ENCODE measurements at places on chromosomes 5 and 9.

DNA sequence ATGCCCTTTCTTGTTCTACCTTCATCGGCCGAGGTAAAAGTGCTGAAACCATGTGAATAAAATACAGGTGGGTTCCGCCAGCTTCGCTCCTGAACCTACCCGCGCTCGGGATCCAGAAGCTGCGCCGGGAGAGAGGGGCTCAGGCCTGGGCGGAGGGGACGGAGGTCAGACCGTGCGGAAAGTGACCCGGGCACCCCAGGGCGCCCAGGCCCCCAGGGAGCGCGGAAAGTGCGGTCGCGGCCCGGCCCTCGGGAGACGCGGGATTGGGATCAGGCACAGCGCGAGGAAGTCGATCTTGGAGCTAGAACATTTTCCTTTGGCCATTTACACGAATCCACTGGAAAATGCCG lies 329 bp downstream of the SYK start:
- no peak for DNase-seq

GRCh38 chr9:79357616-79358015 lies 214.1 kb upstream of the TLE4 start:
- DNase-seq = no peak

DNA sequence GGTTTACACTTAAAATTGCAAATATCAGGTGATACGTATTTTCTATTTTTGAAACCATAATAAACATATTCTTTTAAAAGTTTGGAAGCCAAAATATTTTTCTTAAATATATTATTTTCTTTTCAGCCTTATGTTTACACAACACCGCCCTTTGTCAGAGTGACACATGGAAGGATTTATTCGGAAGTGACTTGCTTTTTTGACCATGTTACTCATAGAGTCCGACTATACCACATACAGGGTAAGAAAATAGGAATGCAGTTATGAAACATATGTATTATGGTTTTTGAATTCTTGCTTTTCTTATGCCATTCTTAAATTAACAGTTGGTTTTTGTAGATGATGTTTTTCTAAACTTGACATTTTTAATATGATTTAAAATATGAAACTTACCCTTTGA lies 133.9 kb downstream of the MAN2A1 start:
- DNase-seq = no peak

DNA sequence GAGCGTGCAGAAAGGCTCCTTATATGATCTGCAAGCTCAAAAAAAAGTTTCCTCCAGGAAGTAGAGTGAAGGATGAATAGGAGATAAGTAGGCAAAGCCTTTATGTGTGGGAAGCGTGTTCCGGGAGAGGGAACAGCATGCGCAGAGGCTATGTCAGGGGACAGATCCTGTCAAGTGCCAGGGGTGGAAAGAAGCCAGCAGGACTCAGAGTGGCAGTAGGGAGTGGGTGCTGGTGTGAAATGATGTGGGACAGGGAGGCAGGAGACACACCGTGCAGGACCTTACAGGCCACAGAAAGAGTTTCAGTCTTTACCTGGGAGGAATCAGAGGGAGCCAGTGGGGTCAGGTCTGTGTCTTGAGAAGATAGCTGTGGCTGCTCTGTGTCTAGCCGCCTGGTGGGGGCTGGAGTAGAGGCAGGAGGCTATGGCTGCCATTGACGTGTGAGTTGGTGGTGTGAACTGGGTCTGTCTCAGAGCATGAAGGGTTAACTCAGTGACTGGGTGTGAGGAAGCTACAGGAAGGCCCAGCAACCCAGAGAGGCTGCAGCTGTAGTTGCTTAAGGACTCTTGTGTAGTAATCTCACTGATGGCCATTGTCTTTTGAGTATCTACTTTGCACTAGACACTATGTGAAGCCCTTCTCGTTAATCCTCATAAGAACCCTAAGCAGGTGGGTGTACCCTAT lies 71.3 kb downstream of the PPARGC1B start:
- DNase-seq = no peak

- no peak for DNase-seq
Observed at GRCh38 chr9:73039271-73040263, 86.7 kb upstream of the ALDH1A1 start.

DNA sequence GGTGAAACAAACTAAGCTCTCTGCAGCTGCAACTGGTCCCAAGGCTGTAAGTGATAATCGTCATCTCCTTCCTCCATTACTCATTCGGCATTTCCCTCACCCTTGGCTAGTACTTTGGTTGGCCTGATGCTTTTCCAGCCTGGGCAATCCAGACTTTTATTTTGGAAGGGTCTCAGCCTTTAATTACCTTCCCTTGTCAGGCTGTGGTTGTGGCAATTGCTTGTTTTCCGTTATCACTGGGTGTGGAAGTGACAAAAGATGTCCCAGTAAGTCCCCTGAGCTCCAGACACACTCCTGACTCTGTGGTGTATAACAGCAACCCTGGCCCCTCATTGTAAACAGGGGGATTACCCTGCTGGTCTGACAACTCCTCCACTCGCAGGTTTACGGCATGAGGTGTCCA lies 6.3 kb upstream of the FAF2 start:
- DNase-seq = no peak

- no peak for DNase-seq
Observed at GRCh38 chr5:81908044-81908443, 63.8 kb upstream of the ATG10 start.

GRCh38 chr5:108681079-108681921 lies 66.4 kb upstream of the FER start:
- no peak for DNase-seq

GRCh38 chr5:57442080-57442839 lies 40.4 kb downstream of the ACTBL2 start:
- DNase-seq = no peak

GRCh38 chr9:36864491-36865410 lies 169.3 kb downstream of the PAX5 start:
- DNase-seq = peak; percentile 44

DNA sequence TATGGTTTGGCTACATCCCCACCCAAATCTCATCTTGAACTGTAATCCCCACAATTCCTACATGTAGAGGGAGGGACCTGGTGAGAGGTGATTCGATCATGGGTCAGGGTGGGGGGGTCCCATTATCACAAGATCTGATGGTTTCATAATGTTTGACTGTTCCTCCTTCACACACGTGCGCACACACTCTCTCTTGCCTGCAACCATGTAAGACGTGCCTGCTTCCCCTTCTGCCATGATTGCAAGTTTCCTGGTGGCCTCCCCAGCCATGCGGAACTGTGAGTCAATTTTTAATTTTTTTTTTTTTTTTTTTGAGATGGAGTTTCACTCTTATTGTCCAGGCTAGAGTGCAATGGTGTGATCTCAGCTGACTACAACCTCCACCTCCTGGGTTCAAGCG lies 27.0 kb downstream of the FAM169A start:
- no peak for DNase-seq

DNA sequence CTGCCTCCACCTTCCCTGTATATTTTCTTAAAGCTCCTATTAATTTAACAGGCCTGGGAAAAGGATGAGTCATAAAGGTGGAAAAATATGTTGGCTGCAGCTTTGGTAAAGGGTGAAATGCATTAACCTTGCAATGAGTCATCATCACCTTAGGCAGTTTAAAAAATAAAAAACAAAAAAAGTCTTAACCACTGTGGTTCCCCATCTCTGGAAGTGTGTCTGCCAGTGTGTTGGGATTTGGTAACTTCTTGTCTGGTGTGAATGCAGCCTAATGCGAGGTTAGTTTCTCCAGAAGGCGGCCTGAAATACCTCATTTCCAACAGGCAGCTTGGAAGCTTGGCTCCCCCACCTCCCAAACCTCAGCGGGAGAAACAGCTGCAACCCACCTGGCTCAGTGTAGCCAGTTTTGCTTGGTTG lies 265.3 kb upstream of the GAS1 start:
- DNase-seq = no peak

GRCh38 chr5:180629831-180630382 lies 19.5 kb downstream of the FLT4 start:
- DNase-seq = no peak

- DNase-seq = no peak
Observed at GRCh38 chr5:169100735-169101075, 200.2 kb downstream of the SLIT3 start.

DNA sequence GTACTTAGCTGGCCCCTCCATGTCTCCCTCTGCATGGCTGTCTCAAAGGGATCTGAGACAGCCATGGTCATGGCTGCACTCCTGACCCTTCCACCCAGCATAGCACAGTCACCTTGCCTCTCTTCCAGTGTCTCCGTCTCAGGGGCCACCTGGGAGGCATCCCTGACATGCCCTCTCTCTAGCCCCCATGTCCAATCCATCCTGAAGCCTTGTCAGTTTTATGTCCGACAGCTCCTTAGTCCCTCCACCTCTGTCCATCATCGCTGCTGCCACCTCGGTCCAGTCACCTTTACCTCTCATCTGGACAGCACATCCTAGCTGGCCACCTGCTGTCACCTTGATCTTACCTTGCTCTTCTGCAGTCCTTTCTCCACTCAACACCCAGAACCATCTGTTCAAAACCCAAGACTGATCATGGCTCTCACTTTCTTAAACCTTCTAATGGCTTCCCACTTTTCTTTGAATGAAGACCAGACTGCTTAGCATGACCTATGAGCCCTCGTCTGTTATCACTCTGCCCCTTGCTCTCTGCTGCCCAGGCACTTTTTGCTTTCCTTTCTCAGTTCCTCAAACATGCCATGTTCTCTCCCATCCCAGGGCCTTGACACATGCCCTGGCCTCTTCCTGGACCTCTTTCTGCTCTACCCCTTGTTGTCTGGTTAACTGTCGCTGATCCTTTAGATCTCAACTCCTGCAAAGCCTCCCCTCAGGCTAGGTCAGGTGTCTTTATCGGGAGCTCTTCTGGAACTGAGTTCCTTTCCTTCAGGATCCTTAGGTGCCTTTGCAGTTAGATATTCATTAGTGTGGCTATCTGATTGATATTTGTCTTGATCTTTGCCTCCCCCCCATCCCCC lies 181.8 kb upstream of the PITX1 start:
- DNase-seq = no peak

DNA sequence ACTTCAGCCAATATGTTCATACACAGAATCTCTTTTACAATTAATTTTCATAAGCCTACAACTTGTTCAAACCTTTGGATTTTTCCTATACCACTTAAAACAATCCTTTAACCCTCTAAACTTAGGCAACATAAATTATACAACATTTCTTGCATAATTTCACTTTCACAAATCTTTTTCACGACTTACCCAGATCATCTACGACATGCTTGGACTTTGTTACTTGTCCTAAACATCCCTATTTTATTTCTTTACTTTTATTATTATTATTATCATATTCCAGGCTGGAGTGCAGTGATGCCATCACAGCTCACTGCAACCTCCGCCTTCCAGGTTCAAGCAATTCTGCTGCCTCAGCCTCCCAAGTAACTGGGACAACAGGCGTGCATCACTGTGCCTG lies 68.0 kb downstream of the CACNA1B start:
- DNase-seq = no peak

DNA sequence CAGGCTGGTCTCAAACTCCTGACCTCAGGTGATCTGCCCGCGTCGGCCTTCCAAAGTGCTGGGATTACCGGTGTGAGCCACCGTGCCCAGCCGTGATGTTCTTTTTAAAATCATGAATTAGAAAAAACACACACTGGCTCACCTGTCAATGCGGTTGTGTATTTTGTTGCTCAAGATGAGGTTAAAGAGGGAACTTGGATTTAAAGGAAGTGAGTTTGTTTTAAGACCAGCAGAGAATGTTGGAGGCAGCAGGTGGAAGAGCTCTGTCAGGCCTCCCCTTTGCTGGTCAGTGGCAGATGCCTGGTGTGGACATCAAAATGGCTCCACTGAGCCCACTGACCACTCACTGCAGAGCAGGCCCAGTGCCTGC lies 38.9 kb downstream of the WNK2 start:
- DNase-seq = no peak

DNA sequence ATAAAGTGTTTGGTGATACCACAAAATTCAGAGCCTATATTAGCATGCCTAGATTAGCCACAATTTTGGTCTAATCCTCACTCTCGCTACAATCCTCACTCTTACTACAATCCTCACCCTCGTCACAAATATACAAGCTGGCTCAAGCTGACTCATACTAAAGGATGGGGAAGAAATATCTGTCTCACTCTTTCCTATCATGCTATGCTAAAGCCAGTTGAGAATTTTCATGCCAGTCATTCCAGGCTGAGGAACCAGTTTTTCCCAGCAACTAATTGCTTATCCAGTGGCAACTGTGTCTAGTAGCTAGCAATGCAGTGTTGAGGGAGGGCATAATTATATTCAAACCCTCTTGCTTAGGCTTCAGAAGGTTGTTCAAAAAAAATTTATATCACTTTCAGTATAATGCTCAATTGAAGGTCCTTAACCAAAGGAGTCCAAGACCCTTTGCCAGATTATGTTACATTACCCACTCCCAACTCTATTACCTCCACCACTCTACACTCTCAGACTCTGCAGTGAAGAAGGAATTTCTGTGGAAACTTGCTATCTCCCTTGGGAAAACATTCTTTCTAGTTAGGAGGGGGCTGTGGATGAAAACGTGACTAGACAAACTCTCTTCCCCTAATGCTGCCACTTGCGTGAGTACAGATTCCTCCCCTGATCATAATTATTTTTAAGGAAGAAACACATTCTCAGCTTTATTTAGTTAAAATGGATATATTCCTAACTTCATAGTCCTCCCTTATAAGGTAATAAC lies 810.3 kb upstream of the ACO1 start:
- DNase-seq = no peak

DNA sequence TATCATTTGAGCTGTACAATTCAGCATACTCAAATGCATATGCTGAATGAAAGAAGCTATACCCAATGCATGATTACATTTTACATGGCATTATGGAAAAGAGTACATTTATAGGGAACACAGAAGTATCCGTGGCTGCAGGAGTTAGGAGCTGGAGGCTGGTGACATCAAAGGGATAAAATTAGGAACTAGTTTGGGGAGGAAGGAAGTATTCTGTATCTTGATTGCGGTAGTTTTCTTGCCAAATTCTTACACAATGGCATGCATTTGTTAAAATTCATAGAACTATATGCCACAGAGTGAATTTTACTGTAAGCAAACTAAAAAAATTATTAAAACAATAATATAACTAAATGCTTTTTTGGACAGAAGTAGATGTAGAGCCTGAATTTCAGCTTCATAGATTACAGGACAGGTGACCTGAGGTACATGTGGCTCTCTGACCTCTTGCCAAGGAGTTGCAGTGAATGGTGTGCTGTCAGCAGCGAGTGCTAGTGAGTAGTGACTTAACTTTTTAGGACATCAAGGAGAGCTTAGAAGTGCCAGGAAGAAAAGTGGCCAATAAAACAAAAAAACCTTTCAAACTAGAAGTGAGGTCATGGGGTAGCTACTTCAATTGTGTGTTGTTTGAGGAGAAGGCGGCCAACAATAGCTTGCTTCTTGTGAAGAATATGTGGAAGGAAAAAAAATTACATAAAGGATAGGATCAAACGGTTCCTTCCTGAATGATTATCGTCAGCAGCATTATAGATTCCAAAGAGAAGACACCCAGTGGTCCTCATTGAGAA lies 514.9 kb upstream of the CLINT1 start:
- DNase-seq = no peak
